Caco-2 (cell line): ENCODE measurements at places on chromosomes 6 and 20. TPM values are rescaled to one million over a fixed set of nuclear protein-coding genes. Genes with fewer than 3 reads are reported as not detected.

Gene ZBTB46
- total RNA-seq, result 9.1 and 9.5 TPM in 2 replicates

Gene KLC4
- total RNA-seq, result 47.7 and 52.7 TPM in 2 replicates

Gene ZNFX1
- total RNA-seq, result 34.0 and 34.7 TPM in 2 replicates

Gene DEF6
- 5.6 and 5.7 TPM in 2 replicates for total RNA-seq

Gene ENPP5
- total RNA-seq, result 1.4 and 2.3 TPM in 2 replicates

Gene HCK
- total RNA-seq, result not detected in 2 replicates
